Type B pancreatic cell (in vitro differentiated cells): ENCODE measurements at places on chromosomes 12 and 14. TPM values are rescaled to one million over a fixed set of nuclear protein-coding genes. Genes with fewer than 3 reads are reported as not detected.

OLR1 gene
- 0.19 and 2.8 TPM in 2 replicates for total RNA-seq

DNA sequence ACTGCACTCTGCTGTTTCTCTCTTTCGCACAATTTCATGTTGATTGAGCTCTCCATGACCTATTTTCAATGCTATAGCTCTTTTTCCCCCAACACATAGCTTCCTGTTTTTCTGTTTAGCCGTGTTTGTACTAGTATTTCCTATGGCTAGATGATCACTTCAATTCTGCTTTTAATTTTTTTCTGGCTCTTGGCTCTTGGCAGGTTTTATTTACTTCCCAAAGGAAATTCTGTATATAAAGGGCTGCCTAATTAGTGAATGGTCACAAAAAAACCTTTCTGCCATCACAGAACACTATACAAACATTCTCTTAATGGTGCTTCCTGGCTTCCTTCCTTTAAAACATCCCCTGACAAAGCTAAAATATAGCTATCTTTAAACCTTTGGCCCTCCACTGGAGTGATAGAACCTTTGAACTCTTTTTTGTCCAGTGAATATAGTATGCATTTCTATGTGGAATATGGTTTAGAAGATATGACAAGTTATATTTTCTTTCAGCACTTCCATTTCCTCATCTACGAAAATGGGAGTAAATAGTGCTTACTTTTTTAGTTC lies 88.2 kb downstream of the RASSF9 start:
- no peak overlapping the region for H3K27ac ChIP-seq
- no peaks in the 10 kb centered on the region for H3K4me1 ChIP-seq
- no peak overlapping the region for H3K4me3 ChIP-seq
- no peaks in the 10 kb centered on the region for H3K36me3 ChIP-seq

GLIPR1L1 gene
- total RNA-seq: not detected in 2 replicates

DNA sequence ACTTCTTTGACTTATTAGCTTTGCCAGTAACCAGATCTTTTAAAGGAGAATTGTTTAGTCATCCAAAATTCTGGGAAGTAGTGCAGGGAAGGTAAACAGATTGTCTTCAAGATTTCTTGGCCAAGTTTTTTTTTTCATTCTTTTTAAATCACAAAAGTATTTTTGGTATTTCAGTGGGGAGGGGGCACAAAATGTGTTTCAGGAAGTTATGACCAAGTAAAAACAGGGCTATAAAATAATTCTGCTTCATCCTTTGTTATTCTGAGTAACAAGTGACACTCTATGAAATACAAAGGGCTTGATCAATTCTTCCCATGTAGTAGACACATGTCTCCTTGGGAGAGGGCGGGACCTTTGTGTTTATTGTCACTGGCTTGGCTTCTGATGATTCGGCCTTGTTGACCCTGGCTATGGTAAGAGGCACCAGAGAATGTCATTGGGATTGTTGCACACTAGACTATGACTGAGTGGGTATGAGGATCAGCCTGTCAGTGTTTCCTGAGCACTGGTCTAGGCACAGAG lies 55.4 kb downstream of the SUSD6 start:
- peak overlapping the region; percentile 53 for H3K27ac ChIP-seq
- peaks cover 56% of the 10 kb centered on the region for H3K4me1 ChIP-seq
- H3K4me3 ChIP-seq: peak overlapping the region; percentile 11
- no peaks in the 10 kb centered on the region for H3K27me3 ChIP-seq
- H3K36me3 ChIP-seq: peaks cover 25% of the 10 kb centered on the region
- DNase-seq: no peak

DNA sequence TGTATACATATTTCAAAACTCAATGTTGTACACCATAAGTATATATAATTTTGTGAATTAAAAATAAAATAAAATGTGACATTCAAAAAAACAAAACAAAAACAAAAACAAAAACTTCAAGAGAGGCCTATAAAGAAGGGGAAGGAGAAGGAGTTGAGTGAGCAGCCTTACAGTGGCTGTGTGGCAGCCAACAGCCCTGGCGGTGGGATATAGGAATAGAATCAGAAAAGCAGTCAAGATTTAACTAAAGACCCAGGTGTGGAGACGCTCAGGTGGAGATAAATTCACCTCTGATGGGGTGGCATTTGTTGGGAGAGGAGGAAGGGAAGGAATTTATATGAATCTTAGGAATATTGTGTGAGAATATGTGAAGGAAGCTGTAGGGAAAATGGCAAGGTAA lies 41.8 kb upstream of the E2F7 start:
- H3K27me3 ChIP-seq: no peaks in the 10 kb centered on the region
- H3K4me1 ChIP-seq: no peaks in the 10 kb centered on the region
- no peak for DNase-seq
- H3K27ac ChIP-seq: no peak overlapping the region
- no peak overlapping the region for H3K4me3 ChIP-seq

DNA sequence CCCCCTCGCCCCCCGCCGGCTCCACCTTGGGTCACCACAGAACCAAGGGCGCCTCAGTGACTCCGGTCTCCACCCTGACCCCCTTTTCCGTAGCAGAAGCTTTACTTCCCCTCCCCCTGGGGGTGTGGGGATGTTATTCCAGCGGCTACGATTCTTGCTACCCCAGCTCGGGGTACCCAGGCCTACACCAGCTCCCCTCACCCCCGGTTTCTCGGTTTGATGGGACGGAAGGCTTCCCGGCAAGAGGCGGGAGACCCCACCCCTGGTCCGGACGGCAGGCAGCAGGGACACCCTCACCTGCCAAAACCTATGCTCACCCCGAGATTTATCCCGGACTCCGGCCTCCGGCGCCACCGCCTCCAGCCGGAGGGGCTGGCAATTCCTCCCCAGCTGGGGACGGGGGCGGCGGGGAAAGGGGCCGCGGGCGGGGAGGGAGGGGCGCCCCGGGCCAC lies 619 bp downstream of the RAB15 start:
- DNase-seq: no peak
- H3K27ac ChIP-seq: peak overlapping the region; percentile 65
- no peaks in the 10 kb centered on the region for H3K27me3 ChIP-seq
- peaks cover 22% of the 10 kb centered on the region for H3K4me1 ChIP-seq
- H3K4me3 ChIP-seq: peak overlapping the region; percentile 87

MYF6 gene
- total RNA-seq: 1.4 TPM in 1 of 2 replicates, not detected in the other

DNA sequence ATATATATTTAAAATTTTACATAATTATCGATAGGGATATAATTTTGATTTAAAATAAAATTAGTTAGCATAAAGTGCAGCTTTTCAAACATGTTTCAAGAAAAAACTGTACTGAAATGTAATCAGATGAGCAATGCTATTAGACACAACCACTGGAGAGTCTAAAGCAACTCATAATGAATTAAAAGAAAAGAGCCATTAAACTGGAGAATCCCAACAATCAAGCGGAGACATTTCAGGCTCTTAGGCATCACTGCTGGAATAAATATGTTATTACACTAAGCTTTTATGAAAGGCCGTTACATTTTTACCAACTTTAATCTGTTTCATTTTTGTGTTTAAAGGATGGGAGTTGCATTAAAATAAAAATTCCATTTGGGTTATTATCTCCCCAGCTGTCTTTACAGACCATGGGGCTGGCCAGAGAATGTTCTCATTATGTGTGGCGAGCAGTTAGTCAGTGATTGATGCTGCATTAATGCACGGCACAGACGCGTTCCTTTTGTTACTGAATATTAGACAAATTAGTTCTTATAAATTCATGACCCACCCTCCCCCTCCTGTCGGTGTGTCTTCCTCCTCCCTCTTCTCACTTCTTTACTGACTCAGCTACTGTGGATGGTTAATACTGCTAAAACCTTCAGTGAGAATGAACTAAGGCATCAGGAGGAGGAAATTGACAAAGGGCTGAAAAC lies 156.8 kb downstream of the PDZRN4 start:
- no peak overlapping the region for H3K4me3 ChIP-seq
- peaks cover 8% of the 10 kb centered on the region for H3K4me1 ChIP-seq
- DNase-seq: no peak
- H3K27ac ChIP-seq: no peak overlapping the region
- H3K36me3 ChIP-seq: no peaks in the 10 kb centered on the region
- H3K27me3 ChIP-seq: no peaks in the 10 kb centered on the region

- H3K27me3 ChIP-seq: no peaks in the 10 kb centered on the region
- peaks cover 20% of the 10 kb centered on the region for H3K4me1 ChIP-seq
- no peaks in the 10 kb centered on the region for H3K36me3 ChIP-seq
- no peak overlapping the region for H3K4me3 ChIP-seq
- no peak overlapping the region for H3K27ac ChIP-seq
- DNase-seq: no peak
Observed at GRCh38 chr14:58872061-58872460, 234.3 kb downstream of the DACT1 start.

RNF212B gene
- total RNA-seq: not detected in 2 replicates
